ENCODE measurements at places on chromosomes 6 and 20. TPM values are rescaled to one million over a fixed set of nuclear protein-coding genes. Genes with fewer than 3 reads are reported as not detected.

Gene DEFB119
- not detected for total RNA-seq

Gene MCCD1
- not detected for total RNA-seq

DNA sequence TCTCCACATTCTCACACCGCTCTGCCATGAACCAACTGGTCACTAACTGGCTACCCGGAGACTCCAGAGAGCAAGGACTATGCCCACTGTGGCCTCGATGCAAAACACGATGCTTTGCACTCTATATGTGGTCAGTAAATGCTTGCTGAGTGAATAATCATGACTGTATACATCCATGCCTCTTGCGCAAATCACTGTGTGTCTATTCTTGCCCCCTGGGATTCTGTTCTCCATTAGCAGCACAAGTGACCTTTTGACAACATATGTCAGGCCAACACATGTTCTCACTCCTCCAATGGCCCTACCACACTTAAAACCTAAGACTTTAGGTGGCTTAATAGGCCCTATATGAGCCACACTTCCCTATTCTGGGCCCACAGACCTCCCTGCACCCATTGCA is 16.9 kb downstream of the KIF16B start:
- DNase-seq: no peak

DNA sequence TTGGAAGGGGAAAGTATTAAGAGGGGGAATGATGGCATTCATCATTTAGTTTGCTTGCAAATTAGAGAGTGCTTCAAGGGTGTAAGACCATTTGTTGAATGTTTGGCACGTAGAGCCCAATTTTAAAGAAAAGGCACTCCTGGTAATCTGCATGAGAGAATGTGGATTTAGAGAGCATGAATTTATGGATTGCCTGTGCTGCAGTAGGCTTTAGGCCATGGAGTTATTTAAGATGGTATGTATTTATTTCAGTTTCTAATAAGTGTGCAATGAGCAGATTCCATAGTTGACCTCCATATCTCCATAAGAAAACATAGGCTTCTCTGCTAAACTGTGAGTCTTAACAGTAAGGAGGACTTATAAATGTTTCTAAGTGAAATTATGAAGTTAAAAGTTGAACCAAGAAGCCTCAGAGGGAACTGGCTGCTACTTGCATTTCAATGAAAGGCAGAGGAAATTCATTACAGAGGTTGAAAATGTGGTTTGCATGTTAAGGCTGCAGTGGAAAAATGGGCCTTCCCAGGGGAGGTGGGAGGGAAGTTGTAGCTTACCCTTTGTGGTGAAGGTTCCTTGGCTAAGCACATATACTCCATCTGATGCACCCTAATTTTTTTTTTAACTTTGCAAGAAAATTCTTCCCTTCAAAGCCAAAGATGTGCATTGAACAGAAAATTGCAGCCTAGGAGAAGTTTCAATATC is 134.2 kb downstream of the CARMIL1 start:
- no peak for DNase-seq

DNA sequence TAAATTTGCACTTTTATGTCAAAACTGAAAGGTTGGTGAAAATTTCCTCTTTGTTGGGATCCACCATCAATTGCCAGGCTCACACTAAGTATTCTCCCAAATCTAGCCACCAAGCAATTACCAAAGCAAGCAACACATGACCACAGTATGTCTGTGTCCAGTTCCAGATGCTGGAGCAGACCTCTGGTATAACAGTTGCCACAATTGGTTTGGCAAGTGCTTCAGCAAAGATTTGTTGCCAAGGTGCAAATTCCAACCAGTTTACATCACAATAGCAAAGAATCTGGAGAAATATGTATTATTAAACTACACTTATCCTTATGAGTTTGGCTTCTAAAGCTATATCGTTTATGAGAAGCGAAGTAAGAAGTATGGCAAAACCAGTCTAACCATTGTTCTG is 6.4 kb downstream of the GTF2H5 start:
- no peak for DNase-seq

- DNase-seq: no peak
Measured at GRCh38 chr6:35557239-35557638, 44.5 kb upstream of the TULP1 start.

Gene OR2H2
- total RNA-seq: not detected

- DNase-seq: no peak
Measured at GRCh38 chr6:20366082-20366830, 35.4 kb upstream of the E2F3 start.

- DNase-seq: no peak
Measured at GRCh38 chr6:154872542-154873114, 122.5 kb upstream of the TIAM2 start.

DNA sequence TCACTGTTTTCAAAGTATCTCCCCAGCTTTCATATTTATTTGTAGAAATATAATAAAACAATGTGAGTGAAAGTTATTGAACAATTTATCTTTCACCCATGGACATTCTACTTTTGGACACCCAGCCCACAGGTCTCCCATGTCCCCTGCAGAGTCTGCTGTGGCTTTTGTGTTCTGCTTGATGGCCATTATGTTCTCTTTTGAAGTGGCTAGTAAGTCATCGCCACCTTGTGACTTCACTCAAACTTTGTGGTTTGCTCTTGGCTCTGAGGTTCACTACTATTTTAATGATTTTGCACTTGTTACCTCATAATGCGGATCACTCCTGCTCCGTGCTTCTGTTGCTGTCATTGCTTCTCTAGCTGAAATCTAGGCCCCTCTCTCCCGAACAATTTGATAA is 10.2 kb upstream of the DEFB113 start:
- DNase-seq: no peak

Gene GTSF1L
- not detected for total RNA-seq

GRCh38 chr6:44868335-44868668 is 459.8 kb upstream of the RUNX2 start:
- DNase-seq: no peak

Gene LHFPL5
- 0.71 TPM for total RNA-seq

DNA sequence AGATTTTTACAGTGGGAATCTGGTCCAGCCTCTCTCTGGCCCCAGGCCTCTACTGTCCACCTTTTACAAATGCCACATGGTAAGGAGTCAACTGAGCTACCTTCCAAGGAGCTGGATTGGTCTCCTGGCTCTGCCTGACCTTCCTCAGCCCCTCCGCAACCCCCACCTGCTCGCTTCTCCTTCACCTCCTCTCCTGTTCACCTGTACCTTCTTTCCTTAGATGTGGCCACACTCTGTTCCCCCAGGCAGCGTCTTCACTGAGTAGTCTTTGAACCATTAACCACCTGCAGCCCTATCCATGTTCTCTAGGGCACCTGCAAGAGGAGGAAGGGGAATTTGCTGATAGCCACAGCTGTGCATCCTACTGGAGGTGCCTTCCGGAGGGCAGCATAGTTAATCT is 55.3 kb upstream of the DDR1 start:
- no peak for DNase-seq

Gene EDN1
- total RNA-seq: 0.22 TPM

DNA sequence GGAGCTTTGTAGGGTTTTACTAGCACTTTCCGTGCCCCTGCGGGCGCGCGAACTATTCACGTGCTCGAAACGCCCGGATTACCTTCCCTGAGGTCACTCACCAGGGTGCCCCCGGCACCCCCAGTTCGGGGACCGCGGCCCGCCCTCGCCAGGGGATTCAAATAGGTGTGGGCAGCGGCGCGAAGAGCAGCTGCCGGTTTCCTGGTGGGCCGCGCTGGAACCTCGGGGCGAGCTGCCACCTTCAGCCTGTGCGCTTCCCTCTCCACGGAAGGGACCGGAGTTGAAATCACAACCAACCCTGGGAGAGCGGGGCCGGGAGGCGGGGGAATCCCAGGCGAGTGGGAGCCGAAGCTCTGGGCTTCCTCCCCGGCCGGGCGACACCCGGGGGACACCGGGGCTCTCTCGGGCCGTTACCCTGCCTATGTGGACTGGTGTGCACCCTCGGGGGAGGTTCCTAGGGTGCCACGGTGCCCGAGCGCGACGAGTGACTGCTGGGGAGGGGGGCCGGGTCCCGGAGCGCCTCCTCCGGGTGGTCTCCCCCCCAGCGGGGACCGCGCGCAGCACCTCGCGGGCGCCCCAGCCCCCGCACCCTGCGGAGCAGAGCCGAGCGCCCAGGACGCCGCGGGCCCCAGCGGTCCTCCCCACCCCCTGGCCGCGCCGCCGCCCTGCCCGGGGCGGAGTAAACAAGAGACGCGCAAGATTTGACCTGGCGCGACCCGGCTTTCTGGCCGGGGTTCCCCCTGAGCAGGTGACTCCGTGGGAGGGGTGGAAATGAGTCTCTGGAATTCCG is 2.1 kb upstream of the HIVEP2 start:
- no peak for DNase-seq

DNA sequence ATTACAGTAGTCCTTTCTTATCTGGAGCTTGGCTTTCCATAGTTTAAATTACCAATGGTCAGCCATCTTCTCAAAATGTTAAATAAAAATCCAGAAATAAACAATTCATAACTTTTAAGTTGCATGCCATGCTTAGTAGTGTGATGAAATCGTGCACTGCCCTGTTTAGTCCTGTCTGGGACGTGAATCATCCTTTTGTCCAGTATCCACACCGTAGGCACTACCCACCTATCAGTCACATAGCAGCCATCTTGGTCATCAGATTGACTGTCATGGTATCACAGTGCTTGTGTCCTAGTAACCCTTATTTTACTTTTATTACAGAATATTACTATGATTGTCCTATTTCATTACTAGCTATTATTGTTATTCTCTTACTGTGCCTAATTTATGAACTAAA is 924.1 kb downstream of the EYS start:
- DNase-seq: no peak

DNA sequence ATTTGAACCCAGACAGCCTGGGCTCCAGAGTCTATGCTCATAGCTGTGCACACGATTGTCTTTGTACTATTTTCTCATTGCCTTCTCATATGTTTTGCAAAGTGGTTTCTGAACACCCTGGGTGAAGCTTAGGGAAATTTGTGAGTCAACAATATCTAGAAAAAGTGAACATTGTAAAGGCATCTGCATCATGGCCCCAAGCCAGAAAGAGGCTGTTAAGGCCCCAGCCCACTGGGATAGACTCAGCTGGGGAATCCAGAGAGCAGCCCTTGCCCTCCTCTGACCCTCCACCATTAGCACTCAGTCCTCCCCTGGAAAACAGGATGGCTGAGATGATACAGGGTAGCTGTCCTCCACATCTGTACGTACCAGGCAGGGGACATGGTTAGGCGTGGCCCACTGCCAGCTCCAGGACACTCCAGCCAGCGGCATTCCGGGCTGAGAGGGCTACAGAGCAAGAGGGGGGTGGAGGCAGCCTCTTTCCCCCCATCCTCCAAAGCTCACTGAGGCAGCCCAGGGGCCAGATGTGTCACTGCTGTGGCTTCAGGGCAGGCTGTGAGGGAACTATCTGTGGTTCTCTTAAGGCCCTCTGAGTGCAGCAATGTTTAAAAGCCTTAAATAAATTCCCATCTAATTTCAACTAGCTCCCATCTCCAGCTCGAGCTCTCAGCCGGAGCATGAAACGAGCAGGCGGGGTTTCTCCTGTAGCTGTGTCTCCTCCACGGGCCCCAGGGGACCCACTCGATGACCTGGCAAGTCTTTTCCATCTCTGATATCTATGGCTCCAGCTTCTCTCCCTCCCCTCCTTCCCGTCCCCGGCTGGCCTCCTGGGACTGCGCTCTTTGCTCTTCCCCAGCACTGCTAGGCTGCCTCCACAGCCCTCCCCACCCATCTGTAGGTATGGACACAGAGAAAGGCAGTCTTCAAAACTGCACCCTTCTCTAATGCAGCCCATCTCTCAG is 209.4 kb upstream of the LRFN2 start:
- no peak for DNase-seq

Gene SASH1
- 11.7 TPM for total RNA-seq

DNA sequence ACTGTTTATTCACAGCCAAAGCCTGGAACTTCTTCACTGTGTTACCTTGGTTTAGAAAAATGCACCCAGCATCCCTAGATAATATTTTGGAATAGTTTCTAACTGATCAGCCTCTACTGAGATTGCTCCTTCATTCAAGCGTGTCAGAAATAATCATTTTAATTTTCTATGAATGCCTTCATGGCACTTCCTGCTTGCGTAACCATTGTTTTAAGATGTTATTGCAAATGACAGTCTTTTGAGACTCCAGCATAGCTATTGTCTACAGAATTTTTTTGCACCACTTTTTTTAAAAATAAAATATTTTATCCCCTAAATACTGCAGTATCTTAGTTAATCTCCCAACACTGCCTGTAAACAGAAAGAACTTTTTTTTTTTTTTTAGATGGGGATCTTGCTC is 213.1 kb downstream of the PHACTR1 start:
- DNase-seq: no peak

Gene TBPL1
- total RNA-seq: 34.9 TPM

- DNase-seq: no peak
Measured at GRCh38 chr6:32070814-32071543, 32.8 kb downstream of the CYP21A2 start.

Gene FOXQ1
- total RNA-seq: 0.42 TPM

DNA sequence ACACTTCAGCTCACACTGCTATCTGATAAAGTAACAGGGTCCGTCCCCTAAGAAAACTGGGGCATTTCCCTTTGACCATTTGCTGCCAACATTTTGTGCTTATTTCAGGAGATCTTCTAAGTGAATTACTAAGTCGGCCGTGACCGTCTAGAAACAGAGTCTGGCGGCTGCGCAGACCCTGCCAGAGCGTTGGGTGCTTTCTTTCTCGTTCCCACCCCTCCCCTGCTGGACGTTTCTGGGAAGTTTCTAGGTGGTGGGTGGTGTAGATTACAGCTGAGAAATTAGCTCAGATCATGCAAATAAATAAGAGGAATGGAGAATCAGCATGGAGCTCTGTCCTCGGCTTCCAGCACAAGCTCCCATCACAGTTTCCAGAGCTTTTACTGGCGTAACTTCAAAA is 128.1 kb downstream of the MYLK4 start:
- DNase-seq: no peak

DNA sequence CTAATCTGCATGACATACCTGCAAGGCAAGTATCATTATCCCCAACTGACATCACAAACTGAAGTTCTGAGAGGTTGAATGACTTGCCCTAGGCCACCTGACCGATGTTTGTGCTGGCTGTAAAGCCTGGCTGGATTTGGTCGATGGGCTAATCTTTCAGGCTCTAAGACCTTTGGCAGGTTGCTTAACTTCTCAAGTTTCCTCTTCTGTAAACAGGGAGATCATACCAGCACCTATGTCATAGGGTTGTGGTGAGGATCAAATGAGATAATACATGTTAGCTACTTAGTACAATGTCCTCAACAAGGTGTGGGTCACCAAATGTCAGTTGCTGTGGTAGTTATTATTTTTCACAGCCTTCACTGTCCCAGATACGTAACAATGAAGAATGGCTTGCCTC is 14.2 kb downstream of the ANKRD66 start:
- DNase-seq: no peak

Gene CHRNA4
- total RNA-seq: not detected

Gene RALY
- total RNA-seq: 119 TPM

GRCh38 chr6:33851959-33852358 is 48.2 kb upstream of the MLN start:
- peak; percentile 31 for DNase-seq

- no peak for DNase-seq
Measured at GRCh38 chr6:67009818-67010217, 1302.8 kb upstream of the EYS start.

Gene MSH5
- 90.4 TPM for total RNA-seq

Measured in HCT116 (cell line).